ENCODE measurements at places on chromosomes 13 and 19. TPM values are rescaled to one million over a fixed set of nuclear protein-coding genes. Genes with fewer than 3 reads are reported as not detected.

HS6ST3 gene
- 0.35 TPM for total RNA-seq

GRCh38 chr13:102556806-102557205 is 40.0 kb upstream of the TPP2 start:
- no peak for DNase-seq

- no peak for DNase-seq
Observed at GRCh38 chr13:82220641-82221040, 1661.6 kb downstream of the SLITRK1 start.

GRCh38 chr19:55484593-55485438 is at the start of gene NAT14:
Gene NAT14, plus strand, starts transcription at chr19:55485188. Its CDS starts 521 bp downstream, at chr19:55485709.
- peak; percentile 72 for DNase-seq

- DNase-seq = no peak
Observed at GRCh38 chr13:51475727-51476501, 23.1 kb upstream of the INTS6 start.

PSG2 gene
- not detected for total RNA-seq

ZNF285 gene
- 3.6 TPM for total RNA-seq

GRCh38 chr13:97491452-97491851 is 57.5 kb downstream of the RAP2A start:
- no peak for DNase-seq

GRCh38 chr19:11541238-11541637 is 2.6 kb downstream of the CNN1 start:
- no peak for DNase-seq

GRCh38 chr13:24293746-24294145 is 15.6 kb upstream of the C1QTNF9 start:
- DNase-seq = no peak

DNA sequence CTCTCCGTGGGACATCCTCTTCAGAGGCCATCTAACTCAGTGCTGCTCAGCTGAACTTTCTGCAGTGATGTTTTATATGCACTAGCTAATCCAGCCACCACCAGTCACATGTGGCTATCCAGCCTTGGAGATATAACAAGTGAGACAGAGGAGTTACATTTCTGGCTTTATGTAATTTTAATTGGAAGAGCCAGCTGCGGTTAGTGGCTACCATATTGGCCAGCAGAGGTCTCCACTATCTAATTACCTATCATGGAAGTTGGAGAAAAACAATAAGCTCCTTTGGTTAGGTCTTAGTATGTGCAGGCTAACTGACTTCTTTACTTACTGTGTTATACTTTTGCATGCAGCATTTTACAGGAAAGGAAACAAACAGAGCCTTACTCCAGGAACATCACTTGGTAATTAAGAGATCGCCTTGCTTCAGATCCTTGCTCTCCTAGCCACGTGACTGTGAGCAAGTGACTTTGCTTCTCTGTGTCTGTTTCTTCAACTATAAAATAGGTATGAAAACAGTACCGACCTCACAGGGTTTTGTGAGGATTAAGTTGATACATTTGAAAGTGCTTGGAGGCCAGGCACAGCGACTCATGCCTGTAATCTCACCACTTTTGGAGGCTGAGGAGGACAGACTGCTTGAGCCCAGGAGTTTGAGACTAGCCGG is 1.6 kb upstream of the KLK10 start:
- DNase-seq = no peak

ZNF837 gene
- 0.44 TPM for total RNA-seq

DNA sequence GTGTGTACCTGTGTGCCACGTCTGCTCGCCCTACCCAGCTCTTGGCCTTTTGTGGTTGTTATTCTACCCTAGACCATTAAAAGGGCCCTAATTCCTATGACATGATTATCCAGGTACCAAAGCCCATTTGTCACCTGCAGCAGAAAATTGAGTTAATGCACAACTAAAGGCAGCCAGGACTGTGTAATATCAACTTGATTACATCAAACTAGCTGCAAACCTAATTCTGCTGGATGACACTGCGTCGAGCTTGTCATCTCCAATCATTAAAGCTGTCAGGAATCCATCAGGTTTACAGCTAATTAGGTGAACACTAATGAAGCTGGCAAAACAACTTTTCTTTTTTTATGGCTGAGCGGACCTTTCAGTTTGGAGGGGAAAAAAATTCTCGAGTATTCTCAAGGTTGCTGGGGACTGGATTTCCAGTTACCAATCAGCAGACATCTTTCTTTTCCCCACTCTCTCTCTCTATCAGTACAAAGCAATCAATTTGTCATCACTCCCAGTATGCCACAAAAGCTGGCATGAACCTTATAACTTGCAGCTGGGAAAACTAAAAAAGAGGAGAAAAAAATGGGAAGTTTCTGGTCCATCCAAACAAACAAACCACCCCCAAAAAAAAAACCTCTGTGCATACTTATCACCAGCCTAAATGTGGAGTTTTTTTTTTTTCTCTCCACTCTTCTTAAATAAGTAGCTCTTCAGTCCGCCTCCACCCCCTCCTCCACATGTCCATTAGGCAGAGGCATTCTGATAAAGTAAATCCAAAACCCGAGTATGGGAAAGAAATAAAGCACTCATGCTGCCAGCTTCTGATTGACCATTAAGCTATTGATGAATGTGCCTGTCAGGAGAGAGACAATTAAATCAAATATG is 2.8 kb downstream of the TSHZ3 start:
- DNase-seq = no peak

GRCh38 chr13:32796754-32797153 is 210.5 kb downstream of the PDS5B start:
- no peak for DNase-seq

FLT1 gene
- total RNA-seq = 49.5 TPM

CEACAM4 gene
- 0.84 TPM for total RNA-seq

DNA sequence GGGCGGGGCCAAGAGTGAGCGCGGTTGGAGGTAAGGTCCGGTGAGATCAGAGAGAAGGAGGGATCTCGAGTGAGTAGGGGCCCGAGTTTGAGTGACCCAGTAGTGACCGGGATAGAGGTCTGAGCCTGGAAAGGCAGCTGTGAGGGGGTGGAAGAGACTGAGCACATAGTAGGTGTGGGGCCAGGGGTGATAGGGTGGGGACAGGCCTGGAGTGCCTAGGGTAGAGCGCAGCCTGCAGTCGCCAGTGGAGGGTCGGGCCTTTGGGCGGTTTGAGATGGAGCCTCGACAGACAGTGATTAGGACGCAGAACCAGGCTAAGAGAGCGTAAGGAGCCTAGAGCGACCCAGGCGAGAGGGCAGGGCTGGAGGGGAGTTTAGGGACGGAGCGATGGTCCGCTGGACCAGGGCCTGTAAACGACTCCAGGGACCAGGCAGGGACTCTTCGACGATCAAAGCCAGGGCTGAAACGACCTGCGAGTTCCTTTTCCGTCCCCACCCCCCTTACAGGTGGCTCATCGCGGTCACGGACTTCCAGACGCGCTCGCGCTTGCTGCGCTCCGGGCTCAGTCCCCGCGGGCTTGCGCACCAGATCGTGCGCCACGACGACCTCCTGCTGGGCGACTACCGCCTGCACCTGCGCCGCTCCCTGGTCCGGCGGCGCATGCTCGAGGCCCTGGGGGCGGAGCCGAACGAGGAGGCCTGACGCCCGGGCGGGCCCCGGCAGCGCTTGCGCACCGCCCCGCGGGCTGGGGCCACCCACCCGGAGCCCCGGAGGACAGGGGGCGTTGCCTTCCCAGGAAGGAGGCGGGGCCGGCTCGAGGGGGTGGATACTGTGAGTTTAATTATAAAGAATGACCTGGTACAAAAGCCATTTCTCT is 9.4 kb downstream of the C19orf81 start:
- DNase-seq = peak; percentile 79

DNA sequence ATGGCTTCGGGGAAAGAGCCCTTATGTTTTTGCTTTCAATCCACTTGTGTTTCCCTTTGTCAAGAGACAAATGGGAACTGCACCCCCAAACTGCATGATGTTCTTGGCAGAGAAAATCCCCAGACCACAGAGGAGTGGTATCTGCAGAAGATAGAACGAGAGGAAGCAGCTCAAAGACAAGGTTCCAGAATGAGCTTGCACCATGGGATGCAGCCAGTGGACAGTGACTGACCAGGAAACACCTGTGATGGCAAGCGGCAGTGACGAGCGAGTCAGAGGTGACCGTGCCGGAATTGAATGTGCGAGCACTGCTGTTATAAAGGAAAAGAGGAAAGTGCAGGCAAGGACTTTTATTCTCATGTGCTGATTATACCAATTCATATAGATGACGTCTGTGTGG is 46.3 kb downstream of the IRS2 start:
- no peak for DNase-seq

DNA sequence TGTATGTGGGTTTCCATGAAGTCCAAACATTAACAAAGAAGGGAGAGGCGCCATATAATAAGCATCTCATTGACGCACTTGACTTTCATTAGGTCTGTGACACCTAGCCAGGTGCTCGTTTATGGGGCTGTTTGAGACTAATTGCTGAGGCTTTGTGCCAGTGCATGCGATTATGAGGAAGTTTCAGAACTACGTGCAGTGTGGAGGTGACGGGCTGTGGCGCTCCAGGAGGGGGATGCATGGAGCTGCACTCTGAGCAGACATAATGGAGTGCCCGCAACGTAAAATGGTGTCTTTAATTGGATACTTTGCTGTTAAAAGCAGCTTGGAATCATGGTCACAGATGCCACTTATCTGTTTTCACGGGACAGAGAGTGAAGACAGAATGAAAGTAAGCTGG is 223.2 kb downstream of the FGF9 start:
- no peak for DNase-seq

DNA sequence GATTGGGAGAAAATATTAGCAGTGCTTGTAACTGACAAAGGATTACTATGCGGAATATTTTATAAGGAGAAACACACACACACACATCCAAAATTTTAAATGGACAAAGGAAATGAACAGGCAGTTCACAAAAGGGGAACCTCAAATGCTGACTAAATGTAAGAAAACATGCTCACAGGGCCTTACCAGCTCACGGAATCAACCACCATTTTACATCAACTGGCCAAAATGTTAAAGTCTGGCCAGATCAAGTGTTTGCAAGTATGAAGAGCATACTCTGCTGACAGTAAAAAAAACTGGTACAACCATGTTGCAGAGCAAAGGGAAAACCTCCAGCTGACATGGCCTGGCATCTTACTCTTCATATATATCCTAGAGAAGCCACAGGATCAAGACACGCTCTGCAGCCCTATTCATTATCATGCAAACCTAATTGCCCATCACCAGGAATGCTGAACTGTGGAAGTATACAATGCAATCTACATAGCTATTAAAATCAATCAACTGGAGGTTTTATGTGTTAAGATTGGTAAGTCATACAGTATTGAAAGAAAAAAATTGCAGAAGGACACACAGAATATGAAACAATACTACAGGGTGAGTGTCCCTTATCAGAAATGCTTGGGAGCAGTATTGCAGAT is 124.4 kb downstream of the RNF17 start:
- DNase-seq = no peak

- DNase-seq = no peak
Observed at GRCh38 chr19:8840708-8841107, 8.5 kb downstream of the MBD3L1 start.

- DNase-seq = no peak
Observed at GRCh38 chr13:80664950-80665349, 324.0 kb upstream of the SPRY2 start.

DNA sequence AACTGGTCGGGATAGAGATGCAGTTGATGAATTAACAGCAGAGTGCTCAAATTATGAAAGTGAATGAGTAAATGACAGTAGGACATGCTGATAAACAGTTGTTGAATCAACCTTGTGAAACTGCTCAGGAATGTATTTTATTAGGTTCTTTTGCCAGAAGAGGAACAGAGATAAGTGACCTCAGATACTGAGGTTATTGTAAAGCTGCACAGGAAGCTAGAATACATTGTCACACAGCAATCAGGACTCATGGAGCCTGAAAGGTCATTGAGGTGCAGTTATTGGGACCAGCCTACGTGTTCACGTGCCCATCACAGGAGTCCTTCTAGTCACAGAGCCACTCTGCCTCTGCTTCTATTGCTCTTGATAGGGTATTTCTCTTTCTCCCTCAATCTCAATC is 47.5 kb upstream of the MED4 start:
- no peak for DNase-seq

SCGB2B2 gene
- 0.65 TPM for total RNA-seq

DNA sequence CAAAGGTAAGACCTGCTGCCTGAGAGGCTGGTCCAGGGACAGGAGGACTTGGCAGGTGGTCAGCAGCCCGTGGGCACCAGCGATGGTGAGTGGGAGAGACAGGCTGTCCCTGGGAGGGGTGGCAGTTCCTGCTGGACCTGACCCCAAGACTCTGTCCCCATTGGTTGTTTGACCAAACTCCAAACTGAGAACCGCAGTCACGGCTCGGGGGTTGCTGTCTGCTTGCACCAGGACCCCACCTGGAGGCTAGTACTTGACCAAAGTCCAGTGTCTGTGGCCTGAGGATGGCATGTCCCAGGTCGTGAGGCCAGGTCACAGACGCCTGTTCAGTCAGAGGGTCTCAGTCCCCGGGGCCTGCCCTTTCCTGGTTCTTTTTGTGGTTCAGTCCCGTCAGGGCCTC is 9.9 kb upstream of the ZNF14 start:
- DNase-seq = no peak

MCF2L gene
- 39.1 TPM for total RNA-seq

GRCh38 chr13:68030152-68030809 is 800.1 kb upstream of the PCDH9 start:
- no peak for DNase-seq

- no peak for DNase-seq
Observed at GRCh38 chr19:49896863-49897621, at the start of gene IL4I1. Gene IL4I1, minus strand, starts transcription at chr19:49896887. Its CDS starts 727 bp downstream, at chr19:49896160.

DNA sequence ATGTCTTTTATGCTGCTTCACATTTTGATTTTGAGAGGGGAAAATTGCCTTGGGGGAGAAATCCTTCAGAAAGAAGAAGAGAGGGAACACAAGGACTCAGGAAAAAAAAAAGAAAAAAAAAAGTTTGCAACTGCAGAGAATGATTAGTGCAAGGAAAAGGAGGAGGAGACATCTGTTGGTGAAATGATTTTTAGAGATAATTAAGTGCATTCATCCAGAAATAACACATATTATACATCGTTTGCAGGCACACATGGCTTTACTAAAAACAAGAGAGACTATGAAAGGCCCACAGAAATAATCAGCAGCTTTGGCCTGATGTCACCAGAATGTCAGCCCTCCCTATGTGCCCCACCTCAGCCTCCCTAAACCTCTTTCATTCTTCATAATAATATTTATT is 1058.2 kb downstream of the PCDH9 start:
- no peak for DNase-seq

DNA sequence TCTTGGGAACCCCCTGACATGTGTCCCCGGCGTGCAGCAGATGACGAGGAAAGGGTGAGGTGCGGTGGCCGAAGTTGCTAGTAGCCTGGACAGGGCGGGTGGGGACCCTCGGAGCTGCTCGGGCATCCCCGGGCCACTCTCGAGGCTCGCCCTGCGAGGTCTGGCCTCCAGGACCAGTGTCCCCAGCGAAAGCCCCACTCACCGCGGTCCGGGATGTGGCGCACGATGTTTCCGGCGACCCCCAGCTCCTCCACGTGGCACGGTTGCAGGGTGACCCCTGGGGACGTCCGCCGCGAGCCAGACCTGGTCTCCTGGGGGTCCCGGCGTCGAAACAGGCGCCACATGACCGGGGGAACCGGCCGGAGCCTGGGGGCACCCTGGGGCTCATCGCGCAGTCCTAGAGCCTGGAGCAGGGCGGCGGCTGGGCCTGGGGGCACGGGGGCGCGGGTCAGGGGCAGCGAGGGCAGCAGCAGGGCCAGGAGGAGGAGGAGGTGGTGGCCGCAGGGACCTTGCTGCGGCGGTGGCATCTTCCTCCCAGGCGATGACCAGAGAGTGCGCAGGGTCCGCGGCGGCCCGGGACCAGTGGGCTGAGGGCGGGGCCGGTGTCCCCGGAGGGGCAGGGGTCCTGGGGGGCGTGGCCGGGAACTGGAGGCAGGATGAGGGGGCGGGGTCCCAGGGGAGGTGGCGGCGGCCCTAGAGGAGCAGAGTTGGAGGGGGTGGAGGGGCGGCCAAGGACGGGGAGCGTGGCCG is 26.0 kb downstream of the CERS1 start:
- no peak for DNase-seq

All from left cardiac atrium (tissue), 4 donors.